ENCODE measurements at places on chromosomes 2 and 18. TPM values are rescaled to one million over a fixed set of nuclear protein-coding genes. Genes with fewer than 3 reads are reported as not detected.

DNA sequence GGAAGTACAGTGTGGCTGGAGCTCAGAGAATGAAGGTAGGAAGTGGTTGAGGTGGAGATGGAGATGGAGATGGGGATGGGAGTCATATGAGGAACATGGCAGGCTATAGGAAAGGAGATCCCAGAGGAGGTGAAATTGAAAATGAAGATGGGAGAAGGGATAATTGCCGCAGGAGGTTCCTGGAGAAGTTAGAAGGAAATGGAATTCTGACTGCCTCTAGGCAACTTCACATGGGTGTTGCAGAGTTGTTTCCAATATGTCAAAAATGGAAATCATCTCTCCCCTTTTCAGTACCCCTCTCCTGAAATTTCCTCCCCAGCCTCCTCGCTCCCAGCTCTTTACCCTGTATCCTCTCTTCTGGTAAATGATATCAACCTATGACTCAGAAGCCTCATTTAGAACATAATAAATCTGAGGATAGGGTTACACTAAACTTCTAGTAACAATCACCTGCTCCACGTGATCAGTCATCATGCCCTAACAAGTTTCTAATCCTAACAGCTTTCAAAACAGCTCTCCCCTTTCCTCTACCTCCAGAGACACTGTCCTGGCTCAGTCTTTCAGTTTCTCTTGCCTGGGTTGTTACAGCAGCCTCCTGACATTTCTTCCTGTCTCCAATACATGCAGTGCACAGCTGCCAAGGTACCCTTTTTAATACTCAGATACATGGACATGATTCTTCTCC lies 201.9 kb upstream of the RBMS1 start:
- DNase-seq, result no peak

GRCh38 chr2:239309398-239310245 lies 91.2 kb downstream of the HDAC4 start:
- peak; percentile 70 for DNase-seq

- peak; percentile 42 for DNase-seq
Measured at GRCh38 chr2:8496617-8497016, 185.2 kb upstream of the ID2 start.

DNA sequence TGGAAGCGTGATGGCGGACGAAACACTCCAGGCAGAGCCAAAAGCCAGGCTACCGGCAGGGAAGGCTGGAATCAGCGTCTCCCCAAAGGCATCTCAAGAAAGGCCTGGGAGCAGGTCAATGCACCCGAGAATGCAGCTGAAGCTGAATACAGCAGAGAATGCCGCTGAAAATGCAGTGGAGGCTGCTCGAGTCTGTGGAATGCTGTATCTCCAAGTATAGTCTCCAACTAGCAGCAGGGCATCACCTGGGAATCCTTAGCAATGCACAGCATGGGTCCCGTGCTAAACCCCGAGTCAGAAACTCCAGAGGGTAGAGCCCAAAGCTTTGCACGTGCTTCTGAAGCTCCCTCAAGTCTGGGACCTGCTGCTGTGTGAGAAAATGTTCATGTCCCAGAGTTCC lies 191.1 kb upstream of the ALKAL2 start:
- no peak for DNase-seq

- peak; percentile 71 for DNase-seq
Measured at GRCh38 chr2:42722320-42723190, 41.4 kb downstream of the OXER1 start.

DNA sequence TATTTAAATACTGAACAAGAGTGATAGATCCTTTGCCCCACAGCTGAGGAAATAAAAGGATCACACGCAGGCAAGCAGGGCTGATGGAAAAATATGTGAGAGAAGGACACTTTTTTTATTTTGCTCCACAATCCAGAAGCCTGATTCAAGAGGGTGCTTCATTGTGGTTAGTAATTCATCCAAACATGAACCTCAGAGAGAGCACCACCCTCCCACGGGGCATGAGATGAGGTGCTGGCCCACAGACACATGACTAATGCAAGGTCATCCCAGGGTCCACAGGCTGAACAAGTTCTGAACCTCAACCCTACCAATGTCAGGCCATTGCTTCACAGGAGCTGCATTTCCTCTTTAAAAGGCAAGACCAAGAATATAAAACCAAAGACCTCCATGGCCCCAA lies 239.6 kb downstream of the MREG start:
- DNase-seq, result no peak

DNA sequence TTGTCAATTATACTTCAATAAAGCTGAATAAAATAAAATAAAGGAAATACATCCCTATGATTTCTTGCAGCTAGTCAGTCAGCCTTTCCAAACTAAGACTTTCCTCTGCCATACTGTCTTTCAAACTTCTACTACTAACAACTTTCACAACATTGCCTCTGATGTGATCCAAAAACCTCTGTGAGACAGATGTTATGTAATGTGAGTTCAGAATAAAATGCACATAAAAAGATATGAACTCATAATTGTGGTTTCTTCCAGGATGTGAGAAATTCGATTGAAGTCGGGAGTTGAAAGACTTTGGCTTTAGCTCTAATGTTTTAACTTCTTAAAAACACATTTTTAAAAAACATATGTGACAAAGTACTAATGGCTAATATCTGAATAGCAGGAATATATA lies 98.7 kb downstream of the PIGN start:
- no peak for DNase-seq

DNA sequence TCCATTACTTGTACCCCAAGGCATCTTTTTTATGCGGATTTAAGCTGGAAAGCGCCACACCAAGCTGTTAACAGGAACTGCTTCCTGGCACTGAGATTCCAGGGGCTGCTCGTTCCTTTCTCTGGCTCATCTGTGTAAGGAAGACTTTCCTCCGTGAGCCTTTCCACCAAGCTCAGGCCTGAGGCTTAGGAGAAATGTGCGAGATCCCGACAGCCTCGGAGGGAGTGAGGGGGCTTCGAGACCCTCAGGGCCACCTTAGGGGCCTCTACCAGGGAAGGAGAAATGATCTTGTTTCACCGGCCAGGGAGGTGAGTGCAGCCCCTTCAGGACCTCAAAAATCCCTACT lies 17.1 kb downstream of the B3GNT7 start:
- no peak for DNase-seq

DNA sequence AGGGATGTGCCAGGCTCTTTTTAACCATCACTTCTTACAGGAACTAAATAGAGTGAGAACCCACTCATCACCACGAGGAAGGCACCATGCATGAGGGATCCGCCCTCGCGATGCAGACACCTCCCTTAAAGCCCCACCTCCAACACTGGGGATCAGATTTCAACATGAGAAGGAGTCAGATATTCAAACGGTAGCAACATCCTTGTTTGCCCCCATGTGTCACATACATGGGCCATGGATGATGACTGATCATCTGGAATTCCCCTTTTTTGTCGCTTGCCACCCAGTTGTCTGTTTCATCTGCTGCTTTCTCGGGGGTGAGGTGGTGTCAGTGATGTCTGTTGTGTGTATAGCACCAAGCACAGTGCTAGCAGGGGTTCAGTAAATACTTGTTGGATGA lies 57.9 kb downstream of the NCK2 start:
- no peak for DNase-seq

- no peak for DNase-seq
Measured at GRCh38 chr18:39375066-39375465, 1809.5 kb upstream of the CELF4 start.

- no peak for DNase-seq
Measured at GRCh38 chr2:215917953-215918620, 95.3 kb downstream of the MREG start.

DNA sequence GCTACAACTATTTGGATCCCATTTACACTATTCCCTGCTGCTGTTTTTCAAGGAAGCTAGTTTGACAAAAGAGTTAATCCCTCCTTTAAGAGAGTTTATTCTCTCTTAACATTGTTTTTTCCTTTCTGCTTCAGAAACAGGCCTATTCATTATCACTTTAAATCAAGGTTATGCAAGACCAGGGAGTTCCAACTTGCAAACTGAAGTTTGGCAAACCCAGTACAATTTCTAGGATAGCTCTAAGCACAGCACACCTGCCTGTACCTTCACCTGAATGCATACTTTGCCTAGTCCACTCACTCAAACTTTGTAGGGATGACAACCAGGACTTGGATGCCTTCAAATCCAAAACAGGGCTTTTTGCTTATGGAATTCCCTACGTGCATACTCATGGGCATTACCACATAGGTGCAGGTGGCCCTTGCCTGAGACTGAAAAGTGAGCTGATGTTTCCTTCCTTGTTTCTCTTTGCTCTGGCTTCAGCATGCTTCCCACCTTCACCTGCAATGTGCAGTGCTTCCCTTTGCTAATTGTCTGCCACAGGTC lies 193.8 kb upstream of the MMADHC start:
- DNase-seq, result no peak

DNA sequence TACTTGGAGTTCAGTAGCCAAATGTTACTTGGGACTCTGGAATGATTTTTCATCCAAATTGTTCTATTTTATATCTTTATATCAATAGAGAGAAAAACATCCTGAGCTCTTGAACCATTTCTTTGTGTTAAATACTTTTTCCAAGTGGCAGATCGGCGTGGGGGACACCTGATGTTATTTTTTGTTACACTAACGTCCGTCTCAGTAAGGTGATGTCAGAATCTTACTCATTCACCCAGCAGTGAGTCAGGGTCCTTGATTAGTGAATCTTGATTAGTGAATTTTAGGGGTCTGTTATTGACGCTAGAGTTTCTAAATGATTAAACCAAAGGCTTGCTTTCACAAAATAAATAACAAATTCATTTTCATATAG lies 1.7 kb downstream of the MIB1 start:
- no peak for DNase-seq

DNA sequence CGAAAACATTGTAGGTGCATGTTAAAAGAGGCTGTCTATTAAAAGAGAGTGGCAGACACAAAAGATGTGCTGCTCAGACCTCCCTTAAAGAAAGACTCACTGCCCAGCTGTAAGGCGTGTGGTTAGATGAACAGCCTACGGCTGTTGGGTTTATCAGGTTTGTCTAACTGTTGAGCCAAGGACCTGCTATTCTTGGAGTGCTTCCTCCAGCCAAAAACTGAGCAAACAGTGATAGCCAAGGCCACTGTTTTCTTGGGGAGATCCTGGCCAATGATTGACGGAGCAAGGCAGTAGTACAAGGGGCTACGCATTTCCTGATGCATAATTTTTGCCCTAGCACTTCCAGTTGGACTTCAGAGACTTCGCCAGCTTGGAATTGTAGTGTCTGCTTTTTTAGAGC lies 1.4 kb upstream of the RAB3GAP1 start:
- no peak for DNase-seq

DNA sequence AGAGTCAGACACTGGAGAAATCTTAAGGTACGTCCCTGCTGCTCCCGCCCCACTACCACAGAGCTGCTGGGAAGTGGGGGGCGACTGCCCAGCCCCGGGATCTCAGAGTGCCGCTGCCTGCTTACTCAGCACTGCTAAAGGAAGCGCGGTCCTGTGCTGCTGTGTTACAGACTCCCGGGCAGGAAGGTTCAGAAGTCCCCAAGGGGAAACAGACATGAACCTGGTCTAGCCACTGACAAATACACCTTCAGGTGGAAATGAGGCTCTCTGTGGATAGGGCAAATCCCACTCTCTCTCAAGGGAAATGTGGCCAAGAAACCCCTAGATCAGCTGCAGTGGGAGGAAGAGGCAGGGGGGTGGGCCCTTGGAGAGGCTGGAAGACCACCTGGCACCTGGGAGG lies 13.7 kb downstream of the MTERF4 start:
- no peak for DNase-seq

DNA sequence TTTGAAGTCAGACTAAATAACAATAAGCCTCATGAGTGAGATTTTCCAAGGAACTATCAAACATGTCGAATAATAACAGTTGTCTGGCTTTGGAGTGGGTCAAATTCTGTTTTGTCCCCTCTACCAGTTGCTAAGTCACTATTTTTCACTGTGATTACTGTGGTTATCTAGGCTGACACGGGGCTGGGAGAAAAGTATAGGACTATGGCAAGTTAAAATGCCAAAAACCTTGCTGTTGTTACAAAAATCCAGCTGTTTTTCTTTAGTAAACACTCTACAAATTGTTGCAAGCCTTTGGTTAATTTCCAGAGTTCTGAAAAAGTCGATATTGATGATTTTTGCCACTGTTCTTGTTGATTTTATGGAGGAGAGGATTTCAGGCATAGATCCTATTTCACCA lies 1.5 kb downstream of the CFAP210 start:
- no peak for DNase-seq

DNA sequence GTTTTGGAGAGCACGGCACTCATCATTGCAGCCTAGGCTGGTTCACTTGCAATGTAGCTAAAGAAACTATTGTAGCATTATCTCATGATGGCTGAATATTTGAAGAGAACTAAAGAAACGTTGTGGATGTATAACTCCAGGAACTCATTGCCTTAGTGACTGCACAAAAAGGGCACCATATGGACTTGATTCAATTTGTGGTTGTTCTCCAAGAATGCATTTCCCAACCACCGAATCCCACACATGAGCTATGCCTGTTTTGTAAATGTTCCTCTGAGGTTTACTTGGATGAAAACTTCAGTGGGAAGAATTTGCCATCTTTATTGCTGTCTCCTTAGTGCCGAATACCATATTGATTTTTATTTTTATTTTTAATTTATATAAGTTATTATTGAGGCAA lies 43.5 kb downstream of the DOK6 start:
- DNase-seq, result no peak

- DNase-seq, result no peak
Measured at GRCh38 chr18:79169958-79170555, 100.9 kb downstream of the ATP9B start.

DNA sequence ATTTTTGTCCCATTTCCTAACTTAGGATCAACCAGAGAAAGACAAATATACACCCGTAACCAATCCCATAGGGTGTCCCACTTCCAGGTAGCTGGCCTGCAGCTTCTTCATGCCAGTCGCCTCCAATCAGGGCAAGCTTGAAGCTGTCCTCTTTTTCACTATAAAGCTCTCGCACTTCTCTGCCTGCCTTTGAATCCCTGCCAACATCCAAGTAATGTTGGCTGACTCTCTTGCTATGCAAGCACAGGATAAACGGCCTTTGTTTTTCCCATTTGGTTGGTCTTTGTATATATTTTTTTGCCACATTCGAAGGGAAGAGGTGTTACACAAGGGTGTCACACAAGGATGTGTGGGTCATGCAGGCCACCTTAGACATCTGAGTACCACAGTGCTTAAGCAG lies 388.8 kb downstream of the CBLN2 start:
- no peak for DNase-seq

DNA sequence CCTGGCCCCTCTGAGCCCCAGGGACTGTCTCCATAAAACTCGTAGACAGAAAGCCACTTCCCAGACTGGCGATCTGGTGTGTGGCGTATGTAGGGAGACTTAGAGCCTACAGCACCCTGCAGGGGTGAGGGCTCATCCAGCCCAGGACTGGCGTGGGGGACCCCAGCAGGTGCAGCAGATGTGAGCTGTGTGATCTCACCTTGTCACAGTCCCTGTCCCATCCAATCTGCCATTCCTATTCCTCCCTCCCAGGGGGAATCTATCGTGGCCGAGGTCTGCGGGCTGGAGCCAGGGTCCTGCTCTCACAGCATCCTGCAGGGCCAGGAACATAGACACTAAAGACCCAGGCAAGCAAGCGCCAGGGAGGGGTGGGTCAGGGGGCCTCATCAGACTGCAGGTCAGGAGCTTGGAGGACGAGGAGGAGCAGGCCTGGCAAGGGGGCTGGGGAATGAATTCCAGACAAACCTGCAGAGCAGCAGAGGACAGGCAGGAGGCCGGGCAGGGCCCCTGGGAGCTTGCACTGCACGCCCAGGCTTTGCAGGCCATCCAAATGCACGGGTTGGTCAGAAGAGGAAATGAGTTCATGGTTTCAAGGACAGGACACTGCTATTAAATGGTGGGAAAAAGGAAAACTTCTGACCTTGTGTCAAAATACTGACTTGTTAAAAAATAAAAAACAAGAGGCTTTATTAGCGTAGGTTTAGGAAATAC lies 32.5 kb downstream of the HS6ST1 start:
- no peak for DNase-seq

The TRIM54 gene
- 0.46 TPM for polyA plus RNA-seq

The FSIP2 gene
- 3.6 TPM for polyA plus RNA-seq

The ERMN gene
- 0.67 TPM for polyA plus RNA-seq

The PPP1R1C gene
- 3.5 TPM for polyA plus RNA-seq

The PROC gene
- polyA plus RNA-seq, result 1.8 TPM
